ENCODE measurements at places on chromosomes 6 and 20. TPM values are rescaled to one million over a fixed set of nuclear protein-coding genes. Genes with fewer than 3 reads are reported as not detected.

MSH5 gene
- 2.5 TPM for total RNA-seq

QRSL1 gene
- total RNA-seq, result 5.0 TPM

CST2 gene
- not detected for total RNA-seq

MEP1A gene
- not detected for total RNA-seq

HSPA1L gene
- total RNA-seq, result 0.98 TPM

DEFB124 gene
- total RNA-seq, result not detected
